ENCODE measurements at places on chromosomes 13 and 19. TPM values are rescaled to one million over a fixed set of nuclear protein-coding genes. Genes with fewer than 3 reads are reported as not detected.

The SERP2 gene
- 0.54 TPM for total RNA-seq

The ANKRD24 gene
- 0.18 TPM for total RNA-seq

The OLFM4 gene
- not detected for total RNA-seq

The SLC6A16 gene
- under 0.01 TPM for total RNA-seq

The VASP gene
- total RNA-seq, result 61.1 TPM

The SHANK1 gene
- 4.7 TPM for total RNA-seq

DNA sequence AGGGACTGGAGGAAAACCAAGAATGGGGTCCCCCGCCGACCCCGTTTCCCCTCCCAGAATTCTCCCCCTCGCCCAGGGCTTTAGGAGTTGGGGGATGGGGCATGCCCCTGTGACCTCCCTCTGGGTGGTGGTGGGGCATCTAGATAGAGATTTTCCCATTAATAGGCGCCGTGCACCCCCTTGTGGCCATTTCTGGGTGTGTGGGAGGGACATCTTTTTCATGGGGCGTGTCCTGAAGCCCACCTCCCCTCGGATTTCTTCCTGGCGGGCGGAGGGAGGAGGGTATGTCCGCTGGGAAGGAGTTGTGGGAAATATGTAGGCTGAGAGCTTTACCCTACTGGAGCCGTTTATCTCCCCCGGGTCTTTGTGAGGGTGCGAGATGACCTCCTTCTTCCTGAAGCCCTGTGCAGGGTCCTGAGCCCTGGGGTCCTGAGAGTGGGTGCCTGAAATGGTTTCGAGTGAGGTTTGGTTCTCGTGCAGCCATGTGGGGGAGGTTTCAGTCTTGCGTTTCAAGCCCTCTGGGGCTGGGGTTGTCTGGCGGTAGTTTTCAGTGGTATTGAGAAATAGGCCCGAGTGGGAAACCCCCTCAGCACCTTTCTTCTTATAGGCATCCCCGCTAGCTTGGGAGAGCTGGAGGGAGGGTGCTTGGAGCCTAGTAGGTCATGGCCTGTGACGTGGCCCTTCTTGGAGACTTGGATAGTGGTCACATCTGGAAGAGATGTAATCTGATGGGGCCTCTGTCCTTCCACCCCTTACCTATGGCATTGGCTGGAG, 1.0 kb downstream of the PRMT1 start:
- peak; percentile 62 for DNase-seq
- peaks cover 10% of the 10 kb centered on the region for H3K36me3 ChIP-seq
- H3K27me3 ChIP-seq, result no peaks in the 10 kb centered on the region
- peak overlapping the region; percentile 77 for H3K4me3 ChIP-seq

The ZNF836 gene
- total RNA-seq, result 5.0 TPM

DNA sequence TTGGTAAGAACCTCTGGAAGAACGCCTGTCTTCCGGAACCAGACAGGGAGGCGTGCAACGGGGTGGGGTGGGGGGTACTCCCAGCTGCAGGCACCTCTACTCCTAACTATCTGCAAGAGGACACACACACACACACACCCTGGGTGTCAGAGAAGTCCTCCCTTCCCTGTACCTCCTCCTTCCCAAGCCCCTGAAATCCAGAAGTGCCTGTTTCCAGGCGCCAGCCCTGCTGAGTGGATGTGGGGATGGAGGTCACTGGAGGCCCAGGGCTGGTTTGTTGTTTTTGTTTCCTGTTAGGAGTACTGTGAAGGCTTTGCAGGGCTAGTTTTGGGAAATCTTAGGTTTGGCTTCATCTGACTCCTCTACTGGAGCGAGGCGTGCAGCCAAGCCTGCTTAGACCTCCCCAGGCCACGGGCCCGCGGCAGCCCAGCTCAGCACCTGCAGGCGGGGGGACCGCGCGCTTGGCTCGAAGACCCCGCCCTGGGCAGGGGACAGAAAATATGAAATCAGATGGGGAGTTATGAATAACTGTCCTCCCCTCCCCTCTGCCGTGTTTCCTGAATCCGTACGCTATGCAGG, 36.4 kb downstream of the SOX1 start:
- no peak overlapping the region for H3K4me3 ChIP-seq
- H3K27ac ChIP-seq, result no peak overlapping the region
- H3K4me1 ChIP-seq, result no peaks in the 10 kb centered on the region
- H3K36me3 ChIP-seq, result no peaks in the 10 kb centered on the region
- DNase-seq, result no peak
- no peaks in the 10 kb centered on the region for H3K27me3 ChIP-seq

DNA sequence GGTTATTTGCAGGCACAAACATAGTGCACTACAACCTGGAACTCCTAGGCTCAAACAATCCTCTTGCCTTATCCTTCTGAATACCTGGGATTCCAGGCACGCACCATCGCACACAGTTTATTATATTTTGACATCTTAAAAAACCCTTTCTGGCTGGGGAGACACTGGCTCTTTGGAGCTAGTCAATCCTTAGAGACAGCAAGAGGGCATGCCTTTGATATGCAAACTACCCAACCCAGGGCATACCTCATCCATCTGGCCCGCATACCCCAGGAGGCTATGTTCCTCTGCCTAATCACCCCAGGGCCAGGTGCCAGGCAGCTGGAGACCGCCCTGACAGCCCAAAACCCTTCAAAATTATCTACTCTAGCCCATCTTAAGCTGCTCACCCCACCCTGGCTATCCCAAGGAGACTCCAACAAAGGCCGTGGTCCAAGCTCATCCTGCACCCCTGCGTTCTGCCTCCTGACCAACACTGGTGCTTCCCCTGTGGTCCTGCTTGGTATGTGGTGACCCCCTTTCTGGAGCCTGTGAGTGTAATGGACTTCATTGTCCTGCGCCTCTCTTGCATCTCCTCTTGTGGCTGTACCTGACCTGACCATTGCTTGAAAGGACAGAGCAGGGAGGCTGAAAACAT, 86.4 kb downstream of the RGCC start:
- H3K4me1 ChIP-seq, result peaks cover 12% of the 10 kb centered on the region
- no peaks in the 10 kb centered on the region for H3K36me3 ChIP-seq
- DNase-seq, result no peak
- H3K27me3 ChIP-seq, result no peaks in the 10 kb centered on the region

- peaks cover 18% of the 10 kb centered on the region for H3K36me3 ChIP-seq
- H3K27ac ChIP-seq, result peak overlapping the region; percentile 49
- H3K27me3 ChIP-seq, result no peaks in the 10 kb centered on the region
- peaks cover 22% of the 10 kb centered on the region for H3K4me1 ChIP-seq
- DNase-seq, result peak; percentile 82
- no peak overlapping the region for H3K4me3 ChIP-seq
Observed at GRCh38 chr19:34431681-34432402, 3.7 kb downstream of the UBA2 start.

The FBL gene
- total RNA-seq, result 259 TPM

DNA sequence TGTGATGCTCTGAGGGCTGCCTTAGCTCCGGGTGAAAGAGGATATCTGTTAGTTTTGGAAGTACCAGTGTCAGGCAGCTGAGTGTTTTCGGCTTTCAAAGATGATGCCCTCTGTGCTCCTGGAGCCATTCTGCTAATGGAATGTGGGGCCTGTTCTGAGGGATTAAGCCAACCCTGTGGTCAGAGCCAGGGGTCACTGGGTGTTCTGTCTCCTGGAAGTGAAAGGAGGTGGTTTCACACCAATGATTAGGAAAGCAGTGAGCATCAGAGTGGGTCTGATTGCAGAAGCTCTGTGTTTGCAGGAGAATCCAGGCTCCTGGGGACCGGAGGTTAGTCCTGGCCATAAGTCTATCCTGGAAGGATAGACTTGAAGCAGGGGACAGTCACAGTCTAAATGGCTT, 94.6 kb downstream of the UQCRFS1 start:
- no peaks in the 10 kb centered on the region for H3K36me3 ChIP-seq
- H3K27ac ChIP-seq, result no peak overlapping the region
- DNase-seq, result no peak
- H3K4me1 ChIP-seq, result no peaks in the 10 kb centered on the region
- no peaks in the 10 kb centered on the region for H3K27me3 ChIP-seq

- peak within 1 kb of the TSS; percentile 45 for H3K27ac ChIP-seq
- H3K27me3 ChIP-seq, result no peaks in the 10 kb centered on the region
- H3K36me3 ChIP-seq, result peaks cover 29% of the 10 kb centered on the region
- H3K4me3 ChIP-seq, result peak within 1 kb of the TSS; percentile 58
Observed at GRCh38 chr19:10315335-10316214, at the start of gene FDX2. FDX2 (minus strand) TSS chr19:10316015; CDS start chr19:10315996, 19 bp downstream.

DNA sequence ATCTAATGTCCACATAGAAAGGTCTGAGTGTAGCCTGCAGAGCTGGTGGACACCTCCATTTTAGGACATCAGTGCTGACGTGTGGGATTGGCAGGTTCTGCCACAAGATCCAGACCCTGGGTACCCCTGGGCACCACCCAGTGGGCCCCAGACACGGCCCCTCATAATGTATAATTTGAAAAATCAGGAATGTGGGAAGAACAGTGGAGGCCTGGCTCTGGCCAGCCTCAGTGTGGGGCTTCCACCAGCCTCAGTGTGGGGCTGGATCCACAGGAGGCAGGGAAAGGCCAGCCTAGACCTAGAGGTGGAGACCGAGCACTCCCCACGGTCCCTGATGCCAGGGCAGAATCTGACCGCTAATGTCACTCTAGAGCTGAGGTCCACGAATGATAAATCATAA, 150.7 kb upstream of the SOX1 start:
- no peak overlapping the region for H3K27ac ChIP-seq
- no peaks in the 10 kb centered on the region for H3K36me3 ChIP-seq
- no peak overlapping the region for H3K4me3 ChIP-seq
- H3K27me3 ChIP-seq, result no peaks in the 10 kb centered on the region
- no peaks in the 10 kb centered on the region for H3K4me1 ChIP-seq
- no peak for DNase-seq

The KCNK6 gene
- total RNA-seq, result 2.7 TPM

The MTUS2 gene
- total RNA-seq, result under 0.01 TPM

GRCh38 chr13:26529441-26529840, 28.0 kb upstream of the WASF3 start:
- H3K4me1 ChIP-seq, result no peaks in the 10 kb centered on the region
- H3K27ac ChIP-seq, result no peak overlapping the region
- H3K36me3 ChIP-seq, result no peaks in the 10 kb centered on the region
- peaks cover 17% of the 10 kb centered on the region for H3K27me3 ChIP-seq

The SPRY2 gene
- total RNA-seq, result 26.4 TPM

The C19orf73 gene
- 0.28 TPM for total RNA-seq

DNA sequence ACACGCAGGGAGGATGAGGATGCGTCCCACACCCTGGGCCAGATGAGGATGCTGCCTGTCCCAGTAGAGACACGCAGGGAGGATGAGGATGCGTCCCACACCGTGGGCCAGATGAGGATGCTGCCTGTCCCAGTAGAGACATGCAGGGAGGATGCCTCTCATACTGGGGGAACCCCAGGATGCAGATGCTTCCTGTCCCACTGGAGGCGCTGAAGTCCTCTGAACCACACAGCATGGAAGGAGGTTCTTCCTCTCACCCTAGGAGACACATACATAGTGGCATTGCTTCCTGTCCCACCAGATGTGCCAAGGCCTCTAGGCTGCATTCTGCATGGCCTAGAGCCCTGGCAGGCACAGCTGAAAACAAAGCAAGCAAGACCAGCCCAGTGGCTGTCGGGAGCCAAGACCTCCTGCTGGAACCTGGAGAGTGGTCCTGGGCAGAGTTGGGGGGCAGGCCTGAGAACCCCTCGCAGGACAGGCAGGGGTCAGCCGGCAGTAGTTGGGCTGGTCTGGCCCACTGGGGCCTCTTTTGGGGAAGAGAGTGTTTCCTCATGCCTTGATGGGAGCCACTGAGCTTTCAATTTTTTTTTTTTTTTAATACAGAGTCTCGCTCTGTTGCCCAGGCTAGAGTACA, 4.3 kb downstream of the HPN start:
- no peak overlapping the region for H3K4me3 ChIP-seq
- H3K36me3 ChIP-seq, result no peaks in the 10 kb centered on the region
- peaks cover 16% of the 10 kb centered on the region for H3K27me3 ChIP-seq
- no peak overlapping the region for H3K27ac ChIP-seq
- peak; percentile 28 for DNase-seq

- H3K4me3 ChIP-seq, result no peak overlapping the region
- H3K27me3 ChIP-seq, result peaks cover 64% of the 10 kb centered on the region
- H3K36me3 ChIP-seq, result no peaks in the 10 kb centered on the region
- H3K27ac ChIP-seq, result no peak overlapping the region
Observed at GRCh38 chr19:2291185-2291751, 9.3 kb upstream of the PEAK3 start.

GRCh38 chr13:39379118-39379517, 223.9 kb downstream of the LHFPL6 start:
- H3K4me3 ChIP-seq, result no peak overlapping the region
- no peaks in the 10 kb centered on the region for H3K4me1 ChIP-seq
- H3K27ac ChIP-seq, result no peak overlapping the region
- H3K36me3 ChIP-seq, result no peaks in the 10 kb centered on the region
- no peaks in the 10 kb centered on the region for H3K27me3 ChIP-seq
- DNase-seq, result no peak

GRCh38 chr13:90455823-90456222, 891.7 kb upstream of the MIR17HG start:
- H3K4me3 ChIP-seq, result no peak overlapping the region
- DNase-seq, result no peak
- no peaks in the 10 kb centered on the region for H3K4me1 ChIP-seq
- H3K27ac ChIP-seq, result no peak overlapping the region

The S1PR5 gene
- total RNA-seq, result 0.56 TPM

- no peaks in the 10 kb centered on the region for H3K4me1 ChIP-seq
- no peaks in the 10 kb centered on the region for H3K36me3 ChIP-seq
- H3K27me3 ChIP-seq, result no peaks in the 10 kb centered on the region
- DNase-seq, result no peak
Observed at GRCh38 chr13:34290661-34291060, 472.7 kb downstream of the RFC3 start.

DNA sequence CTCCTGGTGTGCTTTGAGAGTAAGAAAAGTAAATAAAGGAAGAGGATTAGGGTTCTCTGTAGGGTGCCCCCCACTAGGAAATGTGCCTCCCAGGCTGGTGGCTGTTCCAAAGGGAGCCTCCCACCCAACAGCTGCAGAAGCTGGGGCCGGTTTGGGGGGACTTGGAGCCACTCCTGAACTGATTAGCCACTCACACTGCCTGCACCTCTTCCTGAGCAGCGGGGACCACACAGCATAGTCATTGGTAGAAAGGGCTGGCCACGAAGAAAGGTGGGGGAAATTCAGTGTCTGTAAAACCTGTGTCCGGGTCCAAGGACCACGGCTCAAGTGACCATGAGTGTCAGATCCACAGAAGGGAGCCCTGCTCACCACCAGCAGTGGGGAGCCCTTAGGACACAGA, 55.6 kb downstream of the SPACA7 start:
- H3K36me3 ChIP-seq, result no peaks in the 10 kb centered on the region
- DNase-seq, result no peak
- no peaks in the 10 kb centered on the region for H3K27me3 ChIP-seq
- H3K4me3 ChIP-seq, result no peak overlapping the region

- H3K36me3 ChIP-seq, result no peaks in the 10 kb centered on the region
- no peaks in the 10 kb centered on the region for H3K27me3 ChIP-seq
- no peak overlapping the region for H3K27ac ChIP-seq
- no peak for DNase-seq
- no peaks in the 10 kb centered on the region for H3K4me1 ChIP-seq
- no peak overlapping the region for H3K4me3 ChIP-seq
Observed at GRCh38 chr13:102930566-102930965, 84.7 kb downstream of the ERCC5 start.

GRCh38 chr13:100022798-100023197, 41.2 kb downstream of the ZIC2 start:
- H3K36me3 ChIP-seq, result no peaks in the 10 kb centered on the region
- H3K4me3 ChIP-seq, result no peak overlapping the region
- DNase-seq, result no peak
- H3K27me3 ChIP-seq, result peaks cover 5% of the 10 kb centered on the region

Data from IMR-90 (cell line).